ENCODE measurements at places on chromosomes 6 and 20. TPM values are rescaled to one million over a fixed set of nuclear protein-coding genes. Genes with fewer than 3 reads are reported as not detected.

Gene ROMO1
- 185 TPM for total RNA-seq

DNA sequence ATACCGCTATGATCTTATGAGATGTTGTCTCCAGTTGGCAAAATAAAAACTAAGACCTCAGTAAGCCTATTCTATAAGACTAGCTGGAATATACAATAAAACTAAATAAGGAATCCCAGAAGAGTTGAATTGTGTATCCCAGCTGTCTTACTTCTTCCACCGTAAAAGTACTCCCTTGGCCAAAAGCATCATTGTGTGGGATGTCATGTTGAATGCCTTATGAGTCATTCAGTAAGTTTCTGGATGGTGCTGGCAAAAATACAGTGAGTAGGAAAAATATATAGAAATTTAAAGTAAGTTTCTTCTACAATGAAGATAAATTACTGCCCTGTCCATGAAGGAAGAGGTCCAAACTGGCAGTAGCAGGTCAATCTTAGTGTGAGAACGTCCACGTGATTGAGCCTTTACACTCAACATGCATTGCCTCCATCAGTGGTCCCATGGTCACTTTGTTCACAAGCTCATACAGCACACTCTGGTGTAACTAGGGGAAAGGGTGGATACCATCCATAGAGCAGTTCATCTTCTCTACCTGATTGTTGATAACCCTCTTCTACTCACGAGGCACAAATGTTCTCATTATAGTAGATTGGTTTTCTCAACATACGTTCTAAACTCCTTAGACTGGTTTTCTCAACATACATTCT lies 13.7 kb upstream of the ZNF318 start:
- DNase-seq = no peak

DNA sequence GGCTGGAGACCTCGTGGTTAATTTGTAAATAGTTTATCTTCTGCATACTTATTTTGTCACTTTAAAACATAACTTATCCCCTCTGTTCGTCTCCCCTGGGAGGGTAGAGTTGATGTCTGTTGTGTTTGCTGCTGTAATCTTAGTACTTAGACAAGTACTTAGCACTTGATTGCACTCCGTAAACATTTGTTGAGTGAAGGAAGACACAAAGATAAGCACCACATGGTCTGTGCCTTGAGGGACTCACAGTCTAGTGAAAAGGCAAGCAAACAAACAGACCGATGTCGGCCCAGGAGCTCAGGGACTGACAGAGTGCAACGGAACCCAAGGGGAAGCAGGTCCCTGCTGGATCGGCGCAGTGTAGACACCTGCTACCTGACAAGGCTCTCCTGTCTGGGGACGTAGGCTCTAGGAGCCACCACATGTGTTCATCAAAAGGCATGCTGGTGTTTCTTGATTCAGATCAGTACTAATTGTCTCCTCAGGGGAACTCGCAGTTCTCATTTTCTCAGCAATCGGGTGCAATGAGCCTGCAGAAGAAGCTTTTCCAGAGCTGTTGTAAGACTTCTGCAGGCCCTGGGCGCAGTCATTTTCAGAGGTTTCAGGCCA lies 31.4 kb downstream of the EDN3 start:
- no peak for DNase-seq

DNA sequence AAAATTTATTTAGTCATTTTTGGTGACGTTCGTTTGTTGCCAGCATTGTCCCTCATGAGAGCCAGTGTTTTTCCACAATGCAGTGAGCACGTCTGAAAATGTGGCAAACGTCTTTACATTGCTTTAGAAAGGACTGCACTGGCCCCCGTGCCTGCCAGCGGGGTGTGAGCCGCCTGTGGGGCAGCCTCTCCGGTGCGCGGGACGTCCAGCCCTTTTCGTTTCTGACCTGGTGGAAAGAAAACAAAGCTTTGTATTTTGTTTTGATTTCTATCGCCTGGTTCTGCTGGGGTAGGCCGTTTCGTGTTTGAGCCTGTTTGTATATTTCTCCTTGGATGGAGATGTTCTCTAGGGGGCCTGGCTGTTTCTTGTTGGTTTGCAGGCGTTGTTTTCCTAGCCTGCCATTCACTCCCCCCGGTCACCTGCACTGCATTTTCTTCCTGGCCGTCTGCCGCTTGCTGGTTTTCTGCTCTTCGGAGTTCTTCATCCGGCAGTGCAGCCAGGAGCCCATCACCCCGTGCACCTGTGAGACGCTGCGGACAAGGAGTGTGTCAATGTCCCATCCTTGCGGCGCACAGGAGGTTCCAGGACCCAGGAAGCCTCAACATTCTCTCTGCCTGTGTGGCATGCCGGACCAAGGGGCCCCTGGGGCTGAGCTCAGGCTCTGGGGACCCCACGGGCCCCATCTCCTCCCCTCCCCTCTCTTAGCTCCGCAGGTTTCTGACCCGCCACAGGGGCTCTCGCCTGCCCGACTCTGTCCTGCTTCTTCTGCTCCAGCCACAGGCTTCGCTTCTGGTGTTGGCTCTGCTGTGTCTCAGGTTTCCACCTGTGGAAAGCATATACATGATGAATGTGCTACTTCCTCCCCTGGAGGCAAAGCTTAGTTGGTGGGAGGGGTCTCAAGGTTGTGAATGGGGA lies 100.5 kb downstream of the CDH4 start:
- no peak for DNase-seq
